ENCODE measurements at places on chromosomes 5 and 9. TPM values are rescaled to one million over a fixed set of nuclear protein-coding genes. Genes with fewer than 3 reads are reported as not detected.

DNA sequence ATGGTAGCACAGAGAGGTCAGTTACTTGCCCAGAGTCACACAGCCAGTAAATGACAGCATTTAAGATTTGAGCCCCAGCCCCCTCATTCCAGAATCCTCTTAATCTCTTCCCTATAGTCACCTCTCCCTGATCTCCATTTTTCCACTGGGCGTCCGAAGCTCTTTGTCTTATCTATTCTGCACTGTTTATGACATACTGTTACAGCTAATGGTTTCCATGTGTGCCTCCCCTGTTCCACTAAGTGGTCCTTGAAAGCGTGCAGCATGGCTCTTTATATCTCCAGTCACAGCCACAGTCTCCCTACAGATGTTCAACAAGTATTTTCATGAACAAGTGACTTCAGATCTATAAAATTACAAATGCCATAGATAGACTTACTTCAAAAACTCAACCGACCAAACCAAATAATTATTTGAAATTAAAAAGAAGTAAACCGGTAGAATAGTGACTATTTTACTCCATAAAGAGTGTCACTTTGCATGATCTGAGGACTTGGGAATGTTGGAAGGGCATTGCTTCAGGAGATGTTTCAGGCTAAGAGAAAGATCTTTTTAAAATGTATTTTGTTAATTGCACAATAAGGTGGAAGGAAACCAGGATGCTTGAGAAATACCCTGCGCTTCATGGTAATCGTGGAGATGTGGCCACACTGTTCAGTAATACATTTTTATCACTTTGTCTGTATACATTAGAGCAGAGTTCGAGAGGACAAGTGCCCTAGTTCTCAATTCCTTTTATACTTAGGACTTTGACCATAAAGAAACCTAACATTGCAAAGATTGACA is 237.2 kb downstream of the FBXL7 start:
- no peak for DNase-seq

- no peak for DNase-seq
Measured at GRCh38 chr5:14016549-14016948, 72.1 kb upstream of the DNAH5 start.

GRCh38 chr5:174545926-174546325 is 178.5 kb upstream of the MSX2 start:
- no peak for DNase-seq

DNA sequence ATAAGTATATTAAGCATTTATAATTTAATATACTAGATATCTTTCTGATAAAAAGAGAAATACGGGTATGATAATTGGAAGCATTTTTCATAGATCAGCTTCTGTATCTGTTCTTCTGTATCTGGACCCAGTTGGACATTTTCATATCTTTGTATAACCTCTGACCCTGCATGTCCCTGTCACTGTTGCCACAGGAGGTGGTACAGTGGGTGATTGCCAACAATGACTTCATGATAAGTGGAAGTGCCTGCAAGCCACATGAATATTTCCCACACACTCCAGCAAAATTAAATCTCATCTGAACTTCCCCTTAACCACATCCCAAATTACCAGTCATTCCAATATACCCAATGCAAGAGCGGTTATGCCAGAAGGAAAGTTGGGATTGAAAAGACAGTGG is 376.4 kb downstream of the ARRDC3 start:
- no peak for DNase-seq

DNA sequence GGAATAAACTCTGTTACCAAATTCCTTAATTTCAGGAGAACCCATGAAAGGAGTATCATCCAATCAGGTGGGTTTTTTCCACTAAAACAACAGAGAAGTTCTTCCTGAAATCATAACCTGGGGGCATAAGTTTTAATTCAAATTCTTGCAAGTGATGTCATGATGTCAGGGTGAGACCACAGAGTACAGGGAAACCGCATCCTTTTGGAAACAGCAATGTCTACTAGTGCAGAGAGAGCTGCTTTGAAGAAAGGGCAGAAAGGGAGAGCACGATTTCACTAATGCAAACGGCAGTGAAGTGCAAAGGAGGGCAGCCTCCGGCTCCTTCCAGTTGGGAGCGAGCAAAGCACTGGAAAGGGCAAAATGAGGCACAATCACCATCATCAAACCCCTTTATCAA is 20.6 kb upstream of the CMBL start:
- DNase-seq: no peak

Gene MCC
- total RNA-seq: 3.3 TPM

Gene NSG2
- not detected for total RNA-seq

Gene CCL27
- total RNA-seq: not detected

Gene FAM221B
- not detected for total RNA-seq

Gene SLC1A3
- not detected for total RNA-seq

Gene GGTA1
- total RNA-seq: not detected

Gene PAEP
- total RNA-seq: not detected
